ENCODE measurements at places on chromosomes 6 and 20. TPM values are rescaled to one million over a fixed set of nuclear protein-coding genes. Genes with fewer than 3 reads are reported as not detected.

Gene SLC22A7
- total RNA-seq: not detected

Gene C6orf52
- total RNA-seq: not detected

Gene RAET1E
- 1.0 TPM for total RNA-seq

Gene SYTL3
- 5.7 TPM for total RNA-seq

Gene TASP1
- 18.3 TPM for total RNA-seq

Gene ARG1
- 1.0 TPM for total RNA-seq

Gene CNKSR3
- total RNA-seq: 3.7 TPM

Gene IRF4
- total RNA-seq: 3.1 TPM

All from skeletal muscle tissue (tissue), 5 donors.